ENCODE measurements at places on chromosomes 5 and 9. TPM values are rescaled to one million over a fixed set of nuclear protein-coding genes. Genes with fewer than 3 reads are reported as not detected.

Gene TMEM174
- not detected for total RNA-seq

Gene NR5A1
- not detected for total RNA-seq

Gene PLAC8L1
- total RNA-seq: 0.50 TPM

Gene NPR3
- not detected for total RNA-seq

Gene SMIM33
- 2.0 TPM for total RNA-seq

Gene BTNL3
- not detected for total RNA-seq

Gene SPATA31E1
- not detected for total RNA-seq

All from activated CD4-positive, alpha-beta memory T cell treated with anti-CD3 and anti-CD28 coated beads, Interleukin-2, amount 10 ng/mL, durations not matched to agents 7 days and 5 days (primary cell).